Natural killer cell (primary cell): ENCODE measurements at places on chromosomes 7 and 10. TPM values are rescaled to one million over a fixed set of nuclear protein-coding genes. Genes with fewer than 3 reads are reported as not detected.

DNA sequence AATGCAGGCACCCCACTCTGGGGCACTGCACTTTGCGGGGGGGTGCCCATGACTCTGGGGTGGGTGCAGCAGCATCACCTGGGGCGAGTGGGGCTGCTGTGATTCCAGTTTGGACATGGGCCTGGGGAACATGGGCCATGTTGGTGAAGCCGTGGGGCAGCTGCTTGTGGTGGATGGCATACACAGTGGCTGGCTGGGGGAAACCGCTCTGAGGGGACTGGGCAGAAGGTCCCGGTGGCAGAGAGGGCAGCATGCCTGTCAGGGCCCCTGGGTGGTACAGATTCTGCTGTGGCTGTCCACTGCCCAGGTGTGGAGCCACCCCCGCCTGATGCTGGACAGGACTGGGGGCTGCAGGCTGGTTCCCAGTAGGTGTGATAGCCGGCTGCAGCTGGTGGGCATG, 57.2 kb downstream of the LRRC72 start:
- H3K36me3 ChIP-seq: no peaks in the 10 kb centered on the region
- H3K27ac ChIP-seq: no peak overlapping the region
- DNase-seq: no peak
- H3K4me3 ChIP-seq: no peak overlapping the region
- H3K27me3 ChIP-seq: no peaks in the 10 kb centered on the region

The KCND2 gene
- not detected for total RNA-seq

GRCh38 chr10:131677671-131678070, 223.1 kb upstream of the PPP2R2D start:
- no peak overlapping the region for H3K27ac ChIP-seq
- no peaks in the 10 kb centered on the region for H3K36me3 ChIP-seq
- no peaks in the 10 kb centered on the region for H3K4me1 ChIP-seq
- no peak overlapping the region for H3K4me3 ChIP-seq
- no peak for DNase-seq

The DRGX gene
- not detected for total RNA-seq

The LRRC4 gene
- total RNA-seq: 0.79 TPM

The ACTR3C gene
- total RNA-seq: 8.3 TPM

GRCh38 chr10:71634531-71635164, 84.9 kb downstream of the C10orf105 start:
- H3K4me3 ChIP-seq: no peak overlapping the region
- no peaks in the 10 kb centered on the region for H3K36me3 ChIP-seq
- peaks cover 19% of the 10 kb centered on the region for H3K4me1 ChIP-seq
- no peak overlapping the region for H3K27ac ChIP-seq
- no peaks in the 10 kb centered on the region for H3K27me3 ChIP-seq

DNA sequence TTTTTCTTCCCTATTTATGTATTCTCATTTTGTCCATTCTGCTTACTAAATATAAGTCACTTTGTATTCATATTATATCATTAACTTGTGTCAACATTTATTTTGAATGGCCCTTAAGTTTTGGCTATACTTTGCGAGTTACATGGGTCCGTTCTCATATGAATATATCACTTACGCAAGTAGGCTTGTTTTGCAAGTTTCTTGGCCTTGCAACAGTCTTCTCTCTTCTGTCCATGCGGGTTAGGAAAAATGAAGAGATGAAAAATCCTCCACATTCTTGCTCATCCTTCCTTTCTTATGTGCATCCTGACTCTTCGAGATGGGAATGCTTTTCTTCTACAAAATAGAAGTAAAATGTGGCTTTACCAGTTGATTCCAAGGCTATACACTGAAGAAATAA, 82.8 kb downstream of the GPR158 start:
- no peak for DNase-seq
- H3K27ac ChIP-seq: no peak overlapping the region
- no peak overlapping the region for H3K4me3 ChIP-seq
- H3K36me3 ChIP-seq: no peaks in the 10 kb centered on the region
- H3K4me1 ChIP-seq: no peaks in the 10 kb centered on the region

The PLXDC2 gene
- 21.6 TPM for total RNA-seq

The MYPN gene
- not detected for total RNA-seq

The CPA5 gene
- total RNA-seq: not detected

DNA sequence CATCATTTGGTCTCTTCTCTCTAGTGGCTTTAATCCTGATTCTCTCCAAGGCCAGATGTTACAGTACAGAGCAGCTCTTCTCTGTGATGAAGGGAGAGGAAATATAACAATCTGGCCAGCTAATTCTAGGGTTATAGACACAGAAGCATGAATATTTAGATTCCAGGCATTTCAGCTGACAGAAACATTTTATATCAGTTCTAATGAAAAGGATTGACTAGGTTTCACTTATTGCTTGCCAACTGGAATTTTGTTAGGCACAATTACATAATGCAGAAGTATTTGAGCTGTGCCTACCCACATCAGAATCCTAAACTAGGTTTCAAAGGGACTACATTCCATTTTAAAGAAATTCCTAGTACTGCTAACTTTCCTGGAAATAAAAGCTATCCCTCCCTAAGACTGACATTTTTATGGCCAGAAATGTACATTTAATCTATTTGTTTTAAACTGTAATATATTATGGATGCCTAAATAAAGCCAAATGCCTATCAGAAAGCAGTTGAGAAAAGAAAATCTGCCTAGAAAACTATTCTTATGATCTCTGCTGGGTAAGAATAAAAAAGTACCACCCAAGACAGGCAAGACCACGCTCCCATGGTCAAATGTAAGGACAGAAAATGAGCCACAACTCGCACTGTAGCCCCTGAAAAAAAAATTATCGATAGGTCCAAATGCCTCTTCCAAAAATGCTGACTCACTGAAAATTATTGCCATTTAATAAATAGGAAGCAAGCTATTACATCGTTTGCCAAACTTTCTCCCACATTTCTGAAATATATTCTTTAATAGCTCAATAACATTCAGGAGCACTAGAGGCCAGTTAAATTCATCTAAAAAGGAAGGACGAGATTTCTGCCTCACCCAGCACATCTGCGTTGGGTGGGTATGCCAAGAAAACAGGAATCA, 498.1 kb downstream of the KCNMA1 start:
- no peaks in the 10 kb centered on the region for H3K36me3 ChIP-seq
- no peak overlapping the region for H3K27ac ChIP-seq
- no peaks in the 10 kb centered on the region for H3K27me3 ChIP-seq

GRCh38 chr7:148256433-148256832, 334.1 kb upstream of the C7orf33 start:
- H3K27ac ChIP-seq: no peak overlapping the region
- H3K27me3 ChIP-seq: no peaks in the 10 kb centered on the region
- H3K36me3 ChIP-seq: no peaks in the 10 kb centered on the region
- no peak for DNase-seq

DNA sequence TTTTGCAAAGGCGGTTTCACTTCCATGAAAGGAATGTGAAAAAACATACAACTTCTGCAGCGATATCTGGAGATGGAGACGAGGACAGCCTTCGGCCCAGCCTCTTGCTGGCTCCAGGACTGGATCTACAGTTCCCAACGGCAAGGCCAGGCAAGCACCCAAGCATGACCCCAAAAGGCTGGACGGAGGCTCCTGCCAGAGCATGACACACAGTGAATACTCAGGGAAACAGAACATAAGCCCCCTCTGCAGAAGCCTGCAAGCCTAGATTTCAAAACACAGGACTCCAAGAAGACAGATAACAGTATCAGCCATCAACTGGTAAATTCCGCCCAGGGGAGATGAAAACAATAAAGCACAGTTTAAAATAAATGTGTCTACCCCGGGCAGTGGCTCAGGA, 3.3 kb upstream of the LRRC27 start:
- no peaks in the 10 kb centered on the region for H3K27me3 ChIP-seq
- no peak overlapping the region for H3K4me3 ChIP-seq
- peaks cover 34% of the 10 kb centered on the region for H3K4me1 ChIP-seq
- H3K27ac ChIP-seq: no peak overlapping the region
- H3K36me3 ChIP-seq: no peaks in the 10 kb centered on the region

The SCIN gene
- total RNA-seq: not detected

DNA sequence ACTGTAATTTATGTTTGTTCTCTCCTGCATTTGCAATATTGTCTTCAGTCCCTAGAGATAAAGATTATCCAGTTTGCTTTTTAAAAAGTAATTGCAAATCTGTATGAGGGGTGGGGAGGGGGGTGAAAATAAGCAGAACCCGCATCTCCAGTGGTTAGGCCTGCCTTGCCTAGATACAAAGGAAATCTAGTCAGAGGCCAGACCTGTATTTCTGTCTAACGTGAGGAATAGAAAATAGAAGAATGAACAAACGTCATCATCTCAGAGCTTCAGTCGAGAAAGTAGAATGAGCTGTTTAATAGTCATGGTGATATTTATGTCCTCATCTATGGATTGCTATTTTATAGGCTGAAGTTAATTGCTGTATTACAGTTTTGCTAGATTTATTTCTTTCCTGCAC, 284.2 kb downstream of the BICC1 start:
- H3K36me3 ChIP-seq: no peaks in the 10 kb centered on the region
- no peak overlapping the region for H3K4me3 ChIP-seq
- H3K4me1 ChIP-seq: no peaks in the 10 kb centered on the region
- no peaks in the 10 kb centered on the region for H3K27me3 ChIP-seq

GRCh38 chr10:51838471-51838870, 139.1 kb upstream of the CSTF2T start:
- no peak overlapping the region for H3K27ac ChIP-seq
- no peaks in the 10 kb centered on the region for H3K36me3 ChIP-seq
- H3K4me1 ChIP-seq: no peaks in the 10 kb centered on the region
- H3K27me3 ChIP-seq: no peaks in the 10 kb centered on the region

DNA sequence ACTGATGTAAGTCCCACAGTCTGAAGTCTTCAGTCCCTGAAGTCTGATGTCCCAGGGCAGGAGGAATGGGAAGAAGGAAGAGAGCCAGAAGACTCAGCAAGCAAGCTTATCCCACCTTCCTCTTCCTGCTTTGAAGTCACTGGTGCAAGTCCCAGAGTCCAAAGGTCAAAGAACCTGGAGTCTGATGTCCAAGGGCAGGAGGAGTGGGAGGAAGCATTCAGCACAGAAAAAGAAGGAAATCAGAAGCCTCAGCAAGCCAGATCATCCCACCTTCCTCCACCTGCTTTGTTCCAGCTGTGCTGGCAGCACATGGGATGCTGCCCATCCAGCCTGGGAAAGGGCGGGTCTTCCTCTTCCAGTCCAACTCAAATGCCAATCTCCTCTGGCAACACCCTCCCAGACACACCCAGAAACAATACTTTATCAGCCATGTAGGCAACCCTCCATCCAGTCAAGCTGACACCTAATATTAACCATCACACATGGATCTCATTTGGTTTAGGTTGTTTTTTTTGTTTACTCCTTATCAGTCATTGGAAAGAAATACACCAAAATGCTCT, 50.9 kb downstream of the ADAM12 start:
- H3K4me1 ChIP-seq: no peaks in the 10 kb centered on the region
- H3K36me3 ChIP-seq: no peaks in the 10 kb centered on the region
- no peak overlapping the region for H3K4me3 ChIP-seq
- H3K27me3 ChIP-seq: no peaks in the 10 kb centered on the region
- DNase-seq: no peak
- H3K27ac ChIP-seq: no peak overlapping the region

The TMEM273 gene
- total RNA-seq: 11.6 TPM

GRCh38 chr7:144908324-144908723, 72.5 kb upstream of the TPK1 start:
- no peak overlapping the region for H3K27ac ChIP-seq
- DNase-seq: no peak
- no peaks in the 10 kb centered on the region for H3K36me3 ChIP-seq
- peaks cover 2% of the 10 kb centered on the region for H3K27me3 ChIP-seq
- no peaks in the 10 kb centered on the region for H3K4me1 ChIP-seq

DNA sequence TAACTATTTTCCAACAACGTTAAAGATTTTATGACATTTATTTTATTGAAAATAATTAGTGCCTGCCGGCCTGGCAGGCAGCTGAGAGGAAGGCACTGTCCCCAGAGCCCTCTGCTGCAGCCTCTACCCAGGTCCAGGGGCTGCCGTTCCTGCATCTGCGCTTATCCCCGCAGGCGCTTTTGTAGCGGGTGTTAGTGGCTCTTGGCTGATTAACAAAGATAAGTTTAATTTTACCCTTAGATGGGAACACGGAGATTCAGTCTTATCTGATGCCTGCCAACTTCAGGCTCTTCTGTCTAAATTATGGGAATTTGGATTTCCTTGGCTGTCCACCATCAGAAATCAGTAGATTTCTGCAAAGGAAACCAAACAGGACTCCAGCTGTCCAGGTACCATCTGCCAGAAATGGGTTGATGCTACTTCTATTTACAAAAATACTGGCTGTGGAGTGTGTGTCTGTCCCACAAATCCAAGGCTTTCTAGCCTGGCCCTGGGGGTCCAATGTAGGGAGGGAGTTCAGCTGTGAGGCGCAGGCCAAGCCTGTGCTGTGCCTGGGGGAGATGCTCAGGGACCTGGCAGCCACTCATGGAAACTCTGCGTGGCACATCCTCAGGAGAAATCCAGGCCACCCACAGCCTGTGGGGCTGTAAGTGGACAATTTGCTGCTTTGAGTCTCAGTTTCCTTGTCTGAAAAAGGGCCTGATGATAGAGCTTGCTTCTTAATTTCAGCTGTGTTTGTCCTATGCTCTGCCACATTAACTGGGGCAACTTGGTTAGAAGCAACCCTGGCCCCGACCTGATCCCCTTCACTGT, 62.0 kb upstream of the IGFBP3 start:
- H3K4me3 ChIP-seq: no peak overlapping the region
- no peaks in the 10 kb centered on the region for H3K36me3 ChIP-seq
- H3K27ac ChIP-seq: no peak overlapping the region
- H3K4me1 ChIP-seq: no peaks in the 10 kb centered on the region
- no peak for DNase-seq
- H3K27me3 ChIP-seq: no peaks in the 10 kb centered on the region

DNA sequence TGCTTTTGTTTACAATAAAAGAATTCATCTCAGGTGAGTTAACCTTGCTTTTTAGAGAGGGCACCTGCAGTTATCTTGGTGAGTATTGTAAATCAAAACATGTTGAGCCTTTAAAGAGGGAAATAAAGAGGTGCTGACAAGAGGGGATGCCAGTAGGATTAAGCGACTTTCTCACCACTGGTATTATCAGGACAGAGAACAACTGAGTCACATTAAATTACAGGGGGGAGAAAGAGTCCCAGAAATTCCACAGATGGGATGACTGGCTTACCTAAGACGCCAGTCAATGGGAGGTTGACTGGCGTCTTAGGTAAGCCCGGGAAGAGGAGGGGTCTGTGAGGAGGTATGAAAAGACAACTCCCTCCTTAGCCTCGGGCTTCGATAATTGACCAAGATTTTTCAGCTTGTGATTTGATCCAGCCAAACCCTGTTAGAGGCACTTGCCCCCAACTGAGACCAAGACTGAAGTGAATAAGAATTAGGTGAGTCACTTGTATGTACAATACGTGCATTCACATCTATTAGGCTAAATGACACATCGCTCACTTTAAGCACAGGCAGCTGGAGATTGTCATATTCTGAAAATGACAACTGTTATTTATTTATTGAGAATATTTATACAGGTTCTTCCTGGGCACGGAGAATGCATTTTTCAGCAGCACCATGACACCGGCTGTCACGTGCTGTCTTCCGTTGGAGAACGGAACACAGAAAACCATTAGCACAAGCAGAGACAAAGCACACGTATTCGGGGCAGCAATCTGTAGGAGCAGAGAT, 117.6 kb downstream of the SEM1 start:
- H3K4me3 ChIP-seq: no peak overlapping the region
- H3K27me3 ChIP-seq: no peaks in the 10 kb centered on the region
- no peak for DNase-seq
- H3K27ac ChIP-seq: no peak overlapping the region
- no peaks in the 10 kb centered on the region for H3K4me1 ChIP-seq
